ENCODE measurements at places on chromosomes 3 and 15.

DNA sequence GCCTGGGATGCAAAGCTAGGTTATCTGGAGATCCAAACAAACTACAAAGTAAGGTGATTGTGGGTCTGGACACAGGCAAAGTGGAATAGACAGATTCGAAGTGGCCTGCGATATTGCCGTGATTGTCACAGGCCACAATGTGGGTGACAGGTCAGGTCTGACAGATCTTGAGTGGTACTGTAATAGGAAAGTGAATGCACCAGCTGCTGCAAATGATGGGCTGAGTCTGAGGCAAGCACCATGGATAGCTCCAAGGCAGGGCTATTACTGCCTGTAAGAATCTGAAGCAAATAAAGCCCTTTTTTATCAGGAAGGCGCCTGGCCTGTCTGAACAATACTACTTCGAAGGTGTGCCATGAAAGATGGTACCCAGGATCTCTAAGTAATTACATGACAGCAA lies 10.0 kb downstream of the ARMC8 start:
- peak; percentile 73 for DNase-seq

GRCh38 chr3:157753787-157754136 lies 250.5 kb upstream of the VEPH1 start:
- no peak for DNase-seq

GRCh38 chr15:58441376-58442070 lies 9.7 kb downstream of the LIPC start:
- DNase-seq = peak; percentile 52

DNA sequence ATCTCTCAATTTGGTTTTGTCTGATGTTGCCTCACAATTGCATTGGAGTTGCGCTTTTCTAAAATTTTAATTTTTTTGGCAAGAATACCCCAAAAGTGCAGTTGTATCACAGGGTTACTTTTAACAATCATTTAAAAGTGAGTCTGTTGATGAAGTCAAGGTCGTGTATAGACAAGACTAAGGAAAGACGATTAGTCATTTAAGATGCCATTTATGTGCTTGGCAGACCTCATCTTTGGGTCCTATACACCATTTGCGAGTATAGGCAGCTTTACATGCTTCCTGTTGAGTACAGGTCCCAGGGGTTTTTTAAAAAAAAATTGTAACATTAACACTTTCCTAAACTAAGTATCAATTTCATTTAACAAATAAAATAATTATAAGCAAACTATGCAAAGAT lies 12.5 kb downstream of the ARNT2 start:
- no peak for DNase-seq

DNA sequence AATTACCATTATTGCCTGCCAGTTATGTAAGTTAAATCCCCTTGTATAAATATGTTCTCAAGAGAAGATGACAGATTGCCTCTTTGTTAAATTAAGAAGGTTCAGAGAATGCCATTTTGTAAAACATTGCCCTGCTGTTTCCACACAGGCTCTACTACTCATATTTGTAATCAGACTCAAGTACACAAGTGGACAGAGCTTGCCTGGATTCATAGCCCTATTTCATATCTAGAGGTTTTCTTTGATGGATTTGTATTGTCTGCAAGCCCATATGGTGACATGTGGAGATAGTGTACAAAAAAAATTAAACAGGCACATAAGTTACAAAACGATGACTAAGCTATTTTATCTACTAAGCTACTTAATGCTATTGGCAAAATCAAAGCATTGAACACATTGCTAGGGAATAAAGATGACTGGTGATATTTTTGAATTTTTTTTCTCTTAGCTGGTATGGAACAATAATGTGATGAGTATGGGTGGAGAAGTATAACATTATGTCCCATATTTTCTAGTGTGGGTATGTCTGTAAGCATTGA lies 1286.6 kb upstream of the ALCAM start:
- no peak for DNase-seq

DNA sequence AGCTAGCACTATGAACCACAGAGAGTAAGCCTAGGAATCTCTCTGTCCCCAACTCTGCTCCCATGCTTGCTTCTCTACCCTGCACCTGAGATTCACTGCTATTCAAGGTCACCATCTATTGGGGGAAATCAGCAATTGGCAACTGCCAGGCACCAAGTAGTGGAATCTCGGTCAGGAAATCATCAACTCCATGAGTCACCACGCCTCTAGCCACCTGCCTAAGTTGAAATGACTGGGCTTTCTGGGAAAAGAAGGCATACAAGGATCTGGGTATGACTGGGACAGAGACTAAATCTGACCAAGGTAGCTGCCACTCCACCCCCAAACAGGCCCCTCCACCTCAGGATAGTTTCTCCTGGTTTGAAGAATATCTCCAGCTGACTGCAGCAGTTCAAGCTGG lies 464.1 kb upstream of the CBLB start:
- DNase-seq = no peak

GRCh38 chr3:16462679-16463078 lies 50.8 kb downstream of the RFTN1 start:
- no peak for DNase-seq

GRCh38 chr3:150765949-150766720 lies 3.2 kb upstream of the SIAH2 start:
- DNase-seq = peak; percentile 85

DNA sequence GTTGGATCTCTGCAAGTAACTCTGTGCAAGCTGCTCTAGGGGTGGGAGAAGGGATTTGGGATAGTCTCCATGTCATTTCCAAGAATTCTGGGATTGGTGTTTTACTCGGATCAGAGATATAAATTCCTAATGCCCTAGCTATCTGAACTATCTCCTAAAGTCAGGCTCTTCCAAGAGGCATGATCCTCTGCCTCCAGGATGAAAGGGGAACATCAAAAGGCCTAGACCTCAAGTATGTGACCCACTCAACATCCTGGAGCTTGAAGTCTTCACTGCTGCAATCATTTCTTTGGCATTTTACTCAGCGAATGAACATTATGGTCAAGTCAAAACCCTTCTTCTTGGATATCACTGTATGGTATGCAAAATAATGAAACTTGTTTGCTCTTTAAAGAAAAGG lies 104.5 kb downstream of the CEMIP start:
- no peak for DNase-seq

Measured in astrocyte of the hippocampus (primary cell).